ENCODE measurements at places on chromosomes 1 and 21.

- DNase-seq, result no peak
Observed at GRCh38 chr1:29343476-29343875, 107.2 kb downstream of the PTPRU start.

DNA sequence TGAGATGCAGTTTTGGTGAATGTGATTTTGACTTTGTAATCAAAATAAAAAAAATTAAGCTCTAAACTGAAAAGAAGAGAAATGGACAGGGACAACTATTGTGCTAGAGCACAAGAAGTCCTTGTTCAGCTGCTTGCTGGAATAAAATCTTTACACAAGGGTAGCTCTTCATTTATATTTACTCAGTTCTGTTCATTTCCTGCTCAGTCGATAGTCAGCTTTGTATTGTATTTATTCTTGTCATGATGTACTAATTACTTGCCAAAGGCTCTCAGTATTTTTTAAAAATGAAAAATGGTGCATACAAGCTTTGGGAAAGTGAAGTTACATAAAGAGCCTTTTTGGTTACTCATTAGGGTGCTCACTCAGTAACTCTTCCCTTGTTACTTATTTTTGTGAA is 17.8 kb downstream of the F5 start:
- DNase-seq, result no peak

DNA sequence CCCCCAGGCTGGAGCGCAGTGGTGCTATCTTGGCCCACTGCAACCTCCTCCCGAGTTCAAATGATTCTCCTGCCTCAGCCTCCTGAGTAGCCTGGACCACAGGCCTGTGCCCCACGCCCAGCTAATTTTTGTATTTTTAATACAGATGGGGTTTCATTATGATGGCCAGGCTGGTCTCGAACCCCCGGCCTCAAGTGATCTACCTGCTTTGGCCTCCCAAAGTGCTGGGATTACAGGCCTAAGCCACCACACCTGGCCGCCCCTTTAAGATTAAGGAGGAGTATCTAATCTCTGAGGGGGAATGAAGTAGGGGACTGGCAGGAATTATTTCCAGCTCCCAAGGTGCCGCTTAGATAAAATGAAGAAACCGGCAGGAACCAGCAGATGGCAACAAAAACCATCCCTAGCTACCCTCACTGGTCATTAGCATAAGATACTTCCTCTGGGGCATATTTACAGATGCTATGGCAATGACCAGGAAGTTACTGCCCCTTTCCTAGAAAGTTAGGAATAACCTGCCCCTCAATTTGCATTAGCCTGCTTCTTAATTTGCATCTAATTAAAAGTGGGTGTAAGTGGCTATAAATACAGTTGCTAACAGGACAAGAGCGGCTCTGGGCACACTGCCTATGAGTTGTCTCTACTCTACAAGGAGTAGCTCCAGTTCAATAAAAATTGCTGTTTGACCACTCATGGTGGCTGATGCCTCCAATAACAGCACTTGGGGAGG is 7.1 kb upstream of the NSUN4 start:
- peak; percentile 95 for DNase-seq

GRCh38 chr1:29756901-29757725 is 520.8 kb downstream of the PTPRU start:
- DNase-seq, result no peak

DNA sequence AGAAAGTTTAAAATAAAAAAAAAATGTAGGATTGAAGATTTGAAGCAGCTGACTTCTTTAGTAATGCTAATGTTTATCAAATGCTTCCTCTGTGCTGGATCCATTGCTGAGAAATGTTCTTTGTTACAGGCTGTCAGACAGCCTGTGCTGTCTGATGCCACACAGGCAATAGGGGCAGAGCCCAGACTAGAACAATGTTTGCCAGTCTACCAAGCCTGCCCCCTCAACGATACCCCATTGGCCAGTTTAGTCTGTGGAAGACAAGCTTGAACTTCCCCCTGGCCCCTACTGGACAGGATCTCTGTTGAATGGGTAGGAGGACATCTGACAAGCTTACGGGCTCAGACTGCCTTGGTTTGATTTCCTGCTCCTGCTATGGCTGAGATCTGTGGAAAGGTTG is 79.4 kb downstream of the PAPPA2 start:
- no peak for DNase-seq

DNA sequence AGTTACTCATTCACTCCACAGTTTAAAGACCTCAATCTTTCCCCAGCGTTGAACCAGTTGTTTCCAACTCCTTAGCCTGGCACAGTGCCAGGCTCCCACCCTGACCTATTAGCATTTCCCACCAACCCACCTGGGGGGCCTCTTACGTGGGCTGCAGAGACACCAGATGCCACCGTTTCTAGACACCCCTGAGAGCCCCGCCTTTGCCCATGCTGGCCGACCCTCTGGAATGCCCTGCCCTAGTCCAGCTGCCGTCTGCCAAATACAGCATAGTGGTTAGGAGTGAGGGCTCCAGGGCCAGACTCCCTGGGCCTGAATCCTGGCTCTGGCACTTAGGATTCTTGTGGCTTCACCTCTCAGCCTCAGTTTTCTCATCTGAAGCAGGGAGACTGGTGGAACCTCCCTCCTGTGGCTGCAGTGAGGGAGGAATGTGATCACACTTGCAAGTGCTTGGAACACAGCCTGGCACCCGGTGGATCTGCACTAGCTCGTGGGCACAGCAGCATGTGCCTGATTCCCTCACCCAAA is 65.2 kb downstream of the TMCO4 start:
- no peak for DNase-seq

DNA sequence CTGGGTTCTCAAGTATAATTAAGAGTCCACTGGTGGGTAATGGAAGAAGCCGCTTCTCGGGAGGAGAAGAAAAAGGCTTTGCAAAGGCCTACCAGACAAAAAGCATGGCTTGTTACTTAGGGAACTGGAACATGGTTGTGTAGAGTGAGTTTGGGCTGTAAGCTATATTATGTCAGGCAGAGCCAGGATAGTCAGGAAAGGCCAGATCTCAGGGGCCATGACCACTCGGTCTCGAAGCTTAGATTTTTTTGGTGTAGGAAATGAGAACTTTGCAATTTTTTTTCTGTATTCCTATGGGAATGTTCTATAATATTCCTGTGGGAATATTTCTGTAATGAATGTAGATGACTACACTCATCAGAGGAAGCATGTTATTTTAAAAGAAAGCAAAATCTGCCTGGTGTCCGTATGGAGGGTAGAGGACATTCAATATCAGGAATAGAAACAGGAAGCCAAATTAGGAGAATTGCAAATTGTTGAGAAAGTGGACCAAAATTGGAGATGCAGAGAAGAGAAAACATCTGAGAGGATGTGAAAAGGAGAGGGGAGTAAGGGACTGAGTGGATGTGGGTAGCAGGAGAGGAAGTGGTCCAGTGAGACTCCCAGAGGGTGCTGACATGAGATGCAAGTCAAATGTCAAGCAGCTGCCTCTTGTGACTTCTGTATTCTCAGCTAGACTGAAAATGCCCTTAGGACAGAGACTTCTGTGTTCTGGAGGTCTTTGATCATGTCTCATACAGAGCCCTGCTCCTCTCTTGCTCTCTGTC is 45.2 kb upstream of the HAO2 start:
- DNase-seq, result peak; percentile 70

DNA sequence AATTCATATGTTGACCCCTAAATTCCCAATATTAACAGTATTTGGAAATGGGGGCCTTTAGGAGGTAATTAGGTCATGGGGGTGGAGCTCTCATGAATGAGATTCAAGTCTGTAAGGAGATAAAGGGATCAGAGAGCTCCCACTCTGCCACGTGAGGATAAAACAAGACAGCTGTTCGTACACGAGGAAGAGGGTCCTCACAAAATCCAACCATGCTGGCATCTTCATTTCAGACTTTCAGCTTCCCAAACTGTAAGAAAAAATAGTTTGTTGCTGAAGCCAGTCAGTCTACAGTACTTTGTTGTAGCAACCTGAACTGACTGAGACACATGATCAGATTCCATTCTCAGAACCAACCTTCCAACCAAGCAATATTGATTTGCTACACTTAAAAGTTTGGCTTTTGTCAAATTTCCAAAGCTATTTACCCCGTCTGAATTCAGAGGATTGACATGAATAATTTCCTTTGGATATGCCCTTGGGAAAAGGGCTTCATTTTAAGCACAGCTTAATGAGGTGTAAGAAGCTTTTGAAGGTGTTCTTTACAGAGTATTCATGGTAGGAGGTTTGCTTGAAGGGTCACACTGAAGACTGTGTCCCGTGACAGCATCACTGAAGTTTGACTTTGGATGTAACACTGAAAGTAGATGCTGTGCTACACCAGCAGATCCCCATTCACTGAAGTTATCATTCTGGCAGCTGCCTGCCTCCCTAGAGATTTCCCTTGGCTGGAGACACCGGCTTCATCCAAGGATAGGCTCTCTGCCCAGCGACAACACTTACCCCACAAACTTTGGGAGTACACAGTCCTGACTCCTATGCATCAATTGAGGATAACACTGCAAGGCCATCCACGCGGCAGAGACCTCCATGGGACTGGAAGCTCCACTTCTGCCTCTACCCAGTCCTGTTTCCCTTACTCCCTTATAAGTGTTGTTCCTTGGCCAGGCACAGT is 4.9 kb upstream of the OMA1 start:
- DNase-seq, result no peak
